ENCODE measurements at places on chromosomes 16 and 17.

DNA sequence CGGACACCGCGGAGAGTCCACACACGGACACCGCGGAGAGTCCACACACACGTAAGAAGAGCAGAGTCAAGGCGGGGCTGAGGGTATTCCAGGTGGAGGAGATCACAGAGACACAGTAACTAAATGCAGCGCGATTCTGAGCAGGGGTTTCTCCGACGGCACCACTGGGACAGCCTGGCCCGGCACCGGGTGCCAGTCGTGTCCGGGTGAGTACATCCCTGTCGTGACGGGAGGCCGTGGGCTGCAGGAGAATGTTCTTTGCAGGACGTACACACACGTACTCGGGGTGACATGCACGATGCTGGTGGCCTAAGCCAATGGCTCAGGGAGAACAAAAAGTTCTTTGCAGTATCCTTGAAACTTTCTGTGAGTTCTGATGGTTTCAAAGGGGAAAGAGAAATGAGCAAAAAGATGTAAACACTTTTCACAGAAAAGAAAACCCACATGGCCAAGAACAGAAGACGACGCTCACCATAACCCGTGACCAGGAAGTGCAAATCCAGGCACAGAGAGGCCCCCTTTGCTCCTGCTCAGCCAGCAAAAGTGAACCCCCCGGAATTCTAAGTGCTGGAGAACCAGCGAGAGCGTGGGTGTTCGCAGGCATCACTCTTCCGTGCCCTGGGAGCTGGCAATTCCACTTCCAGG lies 53.7 kb upstream of the METRNL start:
- DNase-seq = no peak

GRCh38 chr16:63655846-63656245 lies 1466.0 kb downstream of the CDH11 start:
- DNase-seq = no peak

DNA sequence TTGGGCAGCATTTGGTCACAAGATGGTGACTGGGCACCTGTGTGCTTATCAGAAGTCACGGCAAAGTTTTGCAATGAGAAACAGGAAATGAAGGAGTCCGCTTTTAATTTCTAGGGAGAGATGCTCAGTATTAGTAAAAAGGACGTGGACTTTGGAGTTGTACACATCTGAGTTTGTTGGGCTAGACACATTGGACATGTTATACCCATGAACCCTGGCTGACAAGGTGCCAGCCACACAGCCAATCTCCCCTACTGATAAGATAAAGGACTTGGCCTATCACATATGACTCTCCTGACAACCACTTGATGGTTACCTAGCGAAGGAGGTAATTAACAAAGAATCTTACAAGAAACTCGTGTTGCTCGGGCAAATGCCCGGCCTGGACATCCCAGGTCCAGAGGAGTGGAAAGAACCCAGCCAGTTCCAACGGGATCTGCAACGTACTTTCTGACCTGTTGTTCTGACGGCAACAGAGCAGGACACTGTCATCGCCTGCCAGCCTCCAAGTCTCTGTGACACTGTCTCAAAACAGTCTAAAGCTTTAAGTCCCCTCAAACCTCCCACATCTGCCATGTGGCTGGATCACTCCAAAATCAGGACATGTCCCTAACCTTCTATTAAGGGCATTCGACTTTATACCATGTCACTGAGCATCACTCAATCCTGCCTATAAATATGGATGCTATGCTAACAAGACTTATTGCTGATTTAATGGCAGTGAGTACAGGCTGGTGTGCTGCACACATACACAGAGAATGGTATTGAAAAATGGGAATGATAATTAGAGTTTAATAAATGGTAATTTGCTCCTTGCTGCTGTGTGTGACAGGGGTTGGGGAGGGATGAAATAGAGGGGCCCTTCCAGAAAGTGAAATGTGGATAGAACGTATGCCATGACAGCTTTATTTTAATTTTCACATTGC lies 47.6 kb upstream of the LYRM9 start:
- no peak for DNase-seq

- no peak for DNase-seq
These were observed 71.2 kb downstream of the OMG start for GRCh38 chr17:31225831-31226230.

DNA sequence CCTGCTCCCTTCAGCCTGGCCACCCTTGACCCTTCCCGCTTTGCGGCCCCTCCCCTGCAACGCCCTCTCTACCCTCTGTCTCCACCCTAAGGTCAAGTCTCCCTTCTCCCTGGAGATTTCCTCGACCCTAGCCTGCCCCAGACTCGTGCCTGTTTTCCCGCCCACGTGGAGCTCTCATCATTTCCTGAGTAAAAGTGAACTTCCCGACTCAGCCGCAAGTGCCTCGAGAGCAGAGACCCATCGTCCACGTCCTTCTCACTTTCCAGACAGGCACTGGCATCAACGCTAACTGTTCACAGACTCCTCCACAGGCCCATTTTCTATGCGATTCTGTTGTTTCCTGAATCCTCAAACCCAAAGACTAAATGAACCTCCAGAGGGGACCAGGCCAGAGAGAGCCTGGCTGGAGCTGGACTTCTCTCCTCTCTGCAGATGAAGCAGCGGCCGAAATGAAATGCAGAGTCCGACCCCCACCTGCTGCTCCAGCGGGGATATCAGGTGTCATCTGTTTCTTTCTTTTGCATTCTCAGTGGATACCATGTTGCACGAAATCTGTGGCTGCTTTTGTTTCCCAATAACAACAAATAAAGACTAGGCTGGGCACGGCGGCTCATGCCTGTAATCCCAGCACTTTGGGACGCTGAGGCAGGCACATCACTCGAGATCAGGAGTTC lies 52.5 kb downstream of the RTN4RL1 start:
- DNase-seq = peak; percentile 4

GRCh38 chr17:64707050-64707591 lies 45.0 kb upstream of the SMURF2 start:
- DNase-seq = no peak

- no peak for DNase-seq
These were observed 64.4 kb downstream of the KSR1 start for GRCh38 chr17:27520491-27521185.

GRCh38 chr17:17088086-17088485 lies 45.8 kb downstream of the MPRIP start:
- no peak for DNase-seq

GRCh38 chr16:14364386-14365199 lies 265.5 kb downstream of the PARN start:
- no peak for DNase-seq

DNA sequence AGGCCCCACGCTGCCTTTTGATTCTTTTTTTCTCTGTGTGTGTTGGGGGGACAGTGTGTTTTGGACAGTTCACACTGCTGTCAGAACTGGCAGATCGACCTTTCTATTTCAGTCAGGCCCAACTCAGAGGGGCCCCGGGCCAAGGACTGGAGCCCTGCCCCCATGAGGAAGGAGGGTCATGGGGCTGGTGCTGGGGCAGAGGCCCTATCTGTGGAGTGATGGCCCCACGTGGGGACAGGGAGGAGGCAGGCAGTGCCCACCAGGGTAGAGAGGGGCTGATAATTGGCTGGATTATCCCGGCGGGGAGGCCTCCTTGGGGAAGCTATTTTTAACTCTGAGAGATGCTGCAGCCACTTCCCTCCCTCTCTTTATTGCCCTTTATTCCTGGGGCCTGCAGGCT lies 5.7 kb upstream of the KCNJ12 start:
- no peak for DNase-seq

DNA sequence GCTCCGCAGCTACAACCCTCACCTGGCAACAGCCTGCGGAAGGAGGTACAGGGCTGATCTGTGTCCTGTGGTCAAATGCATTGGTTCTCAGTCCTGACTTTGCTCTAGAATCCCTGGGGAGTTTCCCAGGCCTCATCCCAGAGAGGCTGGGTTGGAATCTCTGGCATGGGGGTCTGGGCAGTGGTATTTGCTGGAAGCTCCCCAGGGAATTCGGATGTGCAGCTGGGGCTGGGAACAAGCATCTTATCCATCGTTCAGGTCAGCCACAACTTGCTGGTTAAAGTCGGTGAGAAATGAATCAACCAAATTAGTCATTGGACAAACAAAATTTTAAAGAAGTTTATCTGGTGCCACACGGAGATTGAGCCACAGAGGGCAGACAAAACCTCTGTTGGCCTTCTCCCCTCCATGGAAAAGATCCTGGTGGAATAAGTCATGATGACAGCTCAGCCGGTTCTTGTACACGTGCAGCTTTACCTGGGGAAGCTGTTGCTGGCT lies 231.2 kb downstream of the FOXL1 start:
- no peak for DNase-seq

DNA sequence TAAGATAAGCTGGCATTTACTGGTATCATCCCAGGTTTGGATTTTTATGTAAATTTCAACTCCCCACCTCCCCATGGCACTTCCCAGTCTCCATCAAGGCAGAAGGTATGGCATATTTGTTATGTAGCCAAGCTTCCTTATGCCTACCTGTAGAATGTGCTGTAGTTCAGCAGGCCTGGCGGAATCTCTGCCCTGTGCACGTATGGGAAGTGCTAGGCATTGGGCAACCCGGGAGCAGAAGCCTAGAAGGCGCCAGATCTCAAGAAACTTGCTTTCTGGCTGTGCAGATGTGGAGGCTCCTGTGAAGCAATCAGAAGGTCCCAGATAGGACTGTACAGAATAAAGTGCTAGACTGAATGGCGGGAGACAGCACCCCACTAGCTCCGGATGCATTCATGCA lies 64.7 kb downstream of the SNX20 start:
- no peak for DNase-seq

DNA sequence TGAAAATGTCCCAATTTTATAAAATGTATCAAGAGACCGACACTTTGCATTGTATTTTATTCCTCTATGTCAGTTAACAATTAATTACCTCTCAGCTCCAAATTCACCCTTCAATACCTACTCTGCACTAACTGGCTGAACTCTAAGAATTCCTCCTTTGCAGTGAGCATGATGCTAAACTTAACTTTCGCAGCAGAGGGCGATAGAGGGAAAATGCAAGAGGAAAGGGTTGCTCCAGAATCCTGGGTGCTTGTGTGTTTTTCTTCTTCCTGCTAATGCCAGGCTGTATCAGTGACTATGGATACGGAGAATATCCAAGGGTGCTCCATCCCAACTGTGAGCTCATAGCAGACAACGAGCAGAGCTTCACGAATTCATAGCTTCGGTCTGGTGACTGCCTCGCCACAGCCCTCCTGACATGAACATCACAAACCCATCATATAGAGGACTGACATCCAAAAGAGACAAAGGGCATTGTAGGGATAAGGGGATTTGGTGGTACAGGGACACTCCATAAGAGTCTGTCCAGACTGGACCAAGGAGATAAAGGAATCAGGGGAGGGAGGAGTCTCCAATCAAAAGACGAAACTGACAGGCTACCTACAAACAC lies 172.9 kb downstream of the STX8 start:
- DNase-seq = peak; percentile 31

GRCh38 chr17:63116228-63116627 lies 150.2 kb downstream of the TANC2 start:
- no peak for DNase-seq

DNA sequence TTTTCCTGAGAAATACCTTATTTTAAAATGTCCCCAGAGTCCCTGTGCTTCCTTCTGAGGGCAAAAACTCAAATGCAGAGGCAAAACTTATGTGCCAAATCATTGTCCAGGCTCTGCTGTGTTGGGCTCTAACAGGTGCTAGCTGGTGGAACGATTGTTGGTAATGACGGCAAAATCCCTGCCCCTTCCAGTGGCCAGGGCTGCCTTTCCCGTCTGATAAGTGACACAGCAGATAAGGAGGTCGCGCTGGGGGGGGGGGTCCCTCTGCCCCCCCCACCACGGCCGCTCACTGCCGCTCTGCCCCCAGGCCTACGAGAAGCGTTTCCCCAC lies 29.1 kb downstream of the SEC14L5 start:
- no peak for DNase-seq

DNA sequence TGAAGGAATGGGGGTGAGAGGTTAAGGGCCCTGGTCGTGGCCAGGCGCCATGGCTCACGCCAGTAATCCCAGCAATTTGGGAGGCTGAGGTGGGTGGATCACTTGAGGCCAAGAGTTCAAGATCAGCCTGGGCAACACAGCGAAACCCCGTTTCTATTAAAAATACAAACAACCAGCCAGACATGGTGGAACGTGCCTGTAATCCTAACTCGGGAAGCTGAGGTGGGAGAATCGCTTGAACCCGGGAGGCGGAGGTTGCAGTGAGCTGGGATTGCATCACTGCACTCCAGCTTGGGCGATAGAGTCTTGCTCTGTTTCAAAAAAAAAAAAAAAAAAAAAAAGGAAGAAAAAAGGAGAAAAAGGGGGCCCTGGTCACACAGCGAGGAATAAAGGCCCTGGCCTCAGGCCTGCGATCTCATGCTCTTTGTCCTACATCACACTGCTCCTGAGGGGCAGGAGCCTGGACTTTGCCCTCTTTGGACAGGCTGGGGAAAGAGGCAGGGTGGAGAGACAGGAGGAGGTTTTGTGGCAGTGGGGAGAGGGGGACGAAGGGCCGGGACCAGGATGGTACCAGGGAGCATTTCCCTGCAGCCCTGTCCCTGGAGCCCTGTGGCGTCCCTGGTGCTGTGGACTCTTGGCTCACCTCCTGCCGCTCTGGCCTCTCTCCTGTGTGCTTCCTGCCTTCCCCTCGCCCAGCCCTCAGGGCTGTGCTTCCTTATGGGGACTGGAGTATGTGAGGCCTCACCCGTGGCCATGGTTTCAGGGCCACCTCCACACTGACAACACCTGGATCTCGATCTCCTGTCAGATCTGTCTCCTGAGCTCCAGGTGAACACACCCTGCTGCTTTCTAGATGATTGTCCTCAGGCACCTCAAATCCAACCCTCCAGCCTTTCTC lies 19.7 kb upstream of the SLC25A19 start:
- DNase-seq = no peak

GRCh38 chr17:31677681-31678080 lies 181.4 kb downstream of the COPRS start:
- DNase-seq = no peak

DNA sequence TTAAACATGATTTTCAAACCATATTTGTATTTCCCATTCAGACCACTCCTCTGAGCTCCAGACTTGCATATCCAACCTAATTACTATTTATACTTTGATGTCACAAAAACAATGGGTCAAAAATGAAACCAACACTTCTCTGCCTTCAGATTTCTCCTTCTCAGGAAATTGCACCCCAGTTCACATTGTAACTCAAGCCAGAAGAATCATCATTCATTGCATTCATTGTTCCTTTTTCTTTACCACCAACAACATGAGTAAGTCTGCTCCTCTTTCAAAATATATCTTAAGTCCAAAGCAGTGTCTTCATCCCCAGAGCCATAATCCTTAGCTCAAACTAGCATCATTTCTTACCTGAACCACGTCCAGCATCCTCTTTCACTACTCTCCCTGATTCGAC lies 2.6 kb upstream of the AKAP1 start:
- no peak for DNase-seq

- no peak for DNase-seq
These were observed 10.5 kb upstream of the METRNL start for GRCh38 chr17:83068641-83069570.

All from activated naive CD4-positive, alpha-beta T cell treated with Interleukin-2 at 50 U/mL for 16 hours (primary cell).